ENCODE measurements at places on chromosomes 12 and 14.
A peak's percentile ranks its signal among the peaks of the same experiment; 100 is the strongest.

DNA sequence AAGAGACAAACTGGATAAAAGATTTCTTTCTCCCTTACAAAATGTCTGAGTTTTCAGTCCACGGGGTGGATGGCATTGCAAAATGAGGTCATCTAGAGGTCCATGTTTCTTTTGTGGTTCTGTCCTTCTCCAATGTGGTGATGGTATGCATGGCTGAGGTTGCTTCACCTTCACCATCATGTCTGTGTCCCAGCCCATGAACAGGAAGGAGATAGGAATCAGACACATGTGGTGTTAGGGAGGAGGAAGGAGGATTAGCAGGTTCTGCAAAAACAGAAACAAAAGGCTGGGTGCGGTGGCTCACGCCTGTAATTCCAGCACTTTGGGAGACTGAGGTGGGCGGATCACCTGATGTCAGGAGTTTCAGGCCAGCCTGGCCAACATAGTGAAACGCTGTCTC lies 11.0 kb upstream of the AEBP2 start:
- no peak for DNase-seq

DNA sequence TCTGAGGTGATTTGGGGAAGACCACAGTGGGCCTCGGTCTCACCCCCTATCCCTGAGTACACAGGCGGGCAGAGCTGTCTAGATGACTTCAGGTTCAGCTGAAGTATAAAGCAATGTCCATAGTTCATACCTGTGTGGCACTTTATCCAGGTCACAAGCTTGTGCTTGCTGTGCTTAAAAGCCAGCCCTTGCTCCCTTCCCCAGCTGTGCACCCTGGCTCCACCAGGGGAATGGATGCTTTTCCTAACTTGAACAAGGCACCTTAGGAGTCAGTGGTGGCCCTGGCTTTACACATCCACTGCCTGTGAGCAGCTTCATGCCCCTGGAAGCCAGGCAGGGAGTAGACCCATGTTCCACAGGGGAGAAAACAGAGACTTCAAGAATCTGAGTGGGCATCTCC lies 5.5 kb downstream of the CARMIL3 start:
- DNase-seq, result no peak

- no peak for DNase-seq
Observed at GRCh38 chr14:59294662-59294992, 106.2 kb downstream of the DAAM1 start.

- DNase-seq, result no peak
Observed at GRCh38 chr12:62789851-62790250, 145.1 kb downstream of the PPM1H start.

GRCh38 chr14:93004699-93005082 lies 81.7 kb downstream of the CHGA start:
- DNase-seq, result no peak

DNA sequence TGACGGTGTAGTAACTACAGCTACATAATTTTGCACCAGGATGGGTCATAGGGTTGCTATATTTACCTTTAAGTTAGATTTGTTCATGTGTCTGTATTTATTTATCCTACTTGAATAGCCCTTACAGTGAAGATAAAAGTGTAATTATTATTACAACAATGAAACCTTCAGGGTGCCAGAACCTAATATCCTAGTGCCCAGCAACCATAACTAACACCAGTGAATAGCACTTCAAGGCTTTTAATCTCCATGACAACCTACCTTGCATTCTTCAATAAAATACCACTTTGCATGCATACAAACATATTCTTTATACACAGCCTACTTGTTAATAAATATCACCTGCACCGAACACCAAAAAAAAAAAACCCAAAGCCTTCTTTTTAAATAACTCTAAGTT lies 58.7 kb upstream of the G2E3 start:
- DNase-seq, result peak; percentile 85

DNA sequence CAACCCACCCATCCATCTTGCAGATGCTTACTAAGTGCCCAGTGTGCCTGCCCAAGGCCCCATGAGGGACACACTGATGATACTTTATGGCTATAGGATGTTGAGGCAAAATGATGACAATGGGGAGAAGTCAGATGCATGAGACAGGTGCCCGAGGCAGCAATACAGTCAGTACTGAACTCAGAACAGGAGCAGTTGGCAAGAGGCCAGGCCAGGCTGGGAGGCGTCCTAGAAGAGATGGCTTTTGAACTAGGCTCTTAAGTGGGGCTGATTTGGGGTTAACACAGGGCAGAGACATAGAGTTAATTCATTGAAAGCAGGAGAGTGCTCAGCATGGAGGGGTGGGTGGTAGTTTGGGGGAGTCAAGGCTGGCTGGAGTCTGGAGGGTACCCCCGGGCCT lies 15.6 kb downstream of the PLBD2 start:
- DNase-seq, result no peak

DNA sequence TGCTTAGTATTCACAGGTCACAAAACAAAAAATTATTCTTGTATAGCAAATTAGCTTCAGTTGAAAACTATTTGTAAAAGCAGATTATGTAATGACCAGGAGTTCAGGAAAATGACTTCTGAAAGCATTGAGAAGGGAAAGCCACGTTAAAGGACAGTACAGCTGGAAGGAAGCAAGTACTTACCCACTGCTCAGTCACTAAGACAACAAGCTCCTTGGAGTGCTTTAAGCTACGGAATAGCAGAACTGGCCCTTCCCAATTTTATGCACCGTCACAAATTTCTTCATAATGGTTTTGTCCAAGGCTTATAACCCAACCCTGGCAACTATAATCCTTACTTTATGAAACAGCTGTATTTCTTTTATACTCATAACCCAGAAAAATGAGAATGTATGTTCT lies 13.0 kb upstream of the SNAPC1 start:
- no peak for DNase-seq

DNA sequence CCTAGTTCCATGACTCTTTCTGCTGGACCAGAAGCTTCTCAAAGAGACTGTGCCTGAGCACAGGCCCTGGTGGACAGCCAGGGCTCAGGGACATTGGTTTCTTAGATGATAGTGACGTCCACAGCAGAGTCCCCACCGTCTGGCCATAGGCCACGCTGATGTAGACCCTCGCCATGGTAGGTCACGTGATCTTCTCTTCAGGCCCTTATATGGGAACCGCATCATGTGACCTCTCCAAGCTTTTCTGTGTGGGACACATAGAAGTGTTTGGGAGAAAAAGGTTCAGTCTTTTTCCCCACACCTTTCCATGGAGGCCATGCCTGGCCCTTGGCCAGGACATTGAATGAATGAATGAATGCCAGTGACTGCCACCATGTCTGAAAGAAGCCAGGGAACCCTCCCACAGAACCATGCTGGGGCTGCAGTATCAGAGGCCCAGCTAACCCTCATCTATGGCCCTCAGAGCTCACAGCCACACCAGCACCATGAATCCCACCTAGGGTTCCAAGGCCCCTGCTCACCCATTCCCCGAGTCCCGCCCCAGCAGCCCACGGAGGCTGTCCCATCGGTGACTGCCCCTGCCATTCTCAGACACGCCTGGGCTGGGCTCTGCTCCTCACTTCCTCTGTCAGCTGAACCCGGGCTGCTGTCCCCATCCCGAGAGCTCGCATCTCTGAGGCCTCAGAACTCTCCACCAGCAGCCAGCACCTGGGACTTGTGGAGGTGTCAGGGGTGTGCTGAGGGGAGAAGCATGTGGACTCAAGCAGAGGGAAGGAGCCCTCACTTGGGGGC lies 292.1 kb downstream of the ADGRD1 start:
- DNase-seq, result no peak

DNA sequence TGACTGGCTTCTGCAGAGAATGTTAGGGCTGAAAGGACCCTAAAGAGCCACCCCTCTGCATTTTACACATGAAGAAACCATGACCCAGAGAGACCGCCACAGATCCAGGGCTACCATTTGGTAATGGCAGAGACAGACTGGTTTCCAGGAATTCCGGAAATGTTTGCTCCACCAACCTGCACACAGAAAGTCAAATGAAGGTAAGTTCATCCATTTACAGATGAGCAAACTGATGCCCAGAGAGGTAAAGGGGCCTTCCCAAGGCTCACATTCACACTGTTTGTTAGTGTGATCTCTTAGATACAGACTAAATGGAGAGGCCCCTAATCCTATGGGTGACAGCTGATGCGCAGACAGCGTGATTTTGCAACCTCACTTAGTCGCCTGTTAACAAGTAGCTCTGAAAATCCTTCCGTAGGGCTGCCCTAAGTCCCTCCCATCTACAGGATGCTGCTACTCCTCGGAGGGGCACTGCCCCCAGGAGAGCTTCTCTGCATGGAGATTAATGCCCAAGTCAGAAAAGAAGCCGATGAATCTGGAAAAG lies 33.8 kb downstream of the ZFP36L1 start:
- no peak for DNase-seq

DNA sequence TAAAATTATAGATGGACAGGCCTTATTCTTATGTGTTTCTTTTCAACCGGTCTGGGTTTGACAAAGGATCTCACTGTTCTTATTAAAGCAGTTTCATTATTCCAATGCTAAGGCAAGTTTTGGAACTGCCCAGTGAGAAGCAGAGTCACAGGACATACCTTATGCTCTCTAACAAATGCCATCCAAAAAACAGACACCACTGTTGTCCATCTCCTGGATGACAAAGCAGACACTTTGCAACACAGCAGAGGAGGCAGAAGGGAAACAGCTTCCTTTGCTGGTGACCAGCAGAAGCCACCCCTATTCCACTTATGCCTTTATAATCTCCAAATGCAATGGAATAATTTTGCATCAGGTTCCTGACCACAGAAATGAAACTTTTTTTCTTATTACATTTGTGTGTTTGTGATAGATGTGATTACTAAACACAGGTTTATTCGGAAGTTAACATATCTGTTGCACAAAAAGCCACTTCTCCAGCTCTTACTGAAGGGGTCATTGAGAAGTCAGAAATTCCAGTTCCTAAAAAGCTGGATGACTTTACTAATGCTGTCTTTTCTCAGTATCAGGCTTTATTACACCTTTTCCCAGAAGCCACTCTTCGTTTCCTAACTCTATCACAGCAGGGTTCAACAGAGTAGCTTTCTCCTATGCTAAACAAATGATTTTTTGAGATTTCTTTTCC lies 115.6 kb downstream of the BTG1 start:
- DNase-seq, result no peak

DNA sequence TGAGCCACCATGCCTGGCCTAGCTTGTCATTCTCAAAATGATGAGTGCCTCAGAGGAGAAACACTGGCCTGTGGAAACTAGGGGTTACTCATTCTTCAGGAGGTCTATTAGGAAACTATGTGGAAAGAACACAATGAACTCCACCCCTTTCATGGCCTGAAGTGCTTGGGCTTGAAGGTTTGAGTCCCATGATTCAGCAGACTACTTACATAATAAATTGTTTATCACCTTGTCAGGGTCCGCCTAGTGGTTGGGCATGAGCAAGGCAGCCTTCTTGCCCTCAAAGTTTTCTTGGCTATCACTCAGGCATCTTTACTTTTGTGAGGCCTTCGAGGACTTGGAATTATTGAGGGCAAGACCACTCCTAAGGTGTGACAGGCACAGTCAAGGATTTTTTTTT lies 251.2 kb downstream of the ACSS3 start:
- DNase-seq, result no peak

GRCh38 chr12:2974560-2974971 lies 15.4 kb downstream of the TEAD4 start:
- DNase-seq, result no peak

DNA sequence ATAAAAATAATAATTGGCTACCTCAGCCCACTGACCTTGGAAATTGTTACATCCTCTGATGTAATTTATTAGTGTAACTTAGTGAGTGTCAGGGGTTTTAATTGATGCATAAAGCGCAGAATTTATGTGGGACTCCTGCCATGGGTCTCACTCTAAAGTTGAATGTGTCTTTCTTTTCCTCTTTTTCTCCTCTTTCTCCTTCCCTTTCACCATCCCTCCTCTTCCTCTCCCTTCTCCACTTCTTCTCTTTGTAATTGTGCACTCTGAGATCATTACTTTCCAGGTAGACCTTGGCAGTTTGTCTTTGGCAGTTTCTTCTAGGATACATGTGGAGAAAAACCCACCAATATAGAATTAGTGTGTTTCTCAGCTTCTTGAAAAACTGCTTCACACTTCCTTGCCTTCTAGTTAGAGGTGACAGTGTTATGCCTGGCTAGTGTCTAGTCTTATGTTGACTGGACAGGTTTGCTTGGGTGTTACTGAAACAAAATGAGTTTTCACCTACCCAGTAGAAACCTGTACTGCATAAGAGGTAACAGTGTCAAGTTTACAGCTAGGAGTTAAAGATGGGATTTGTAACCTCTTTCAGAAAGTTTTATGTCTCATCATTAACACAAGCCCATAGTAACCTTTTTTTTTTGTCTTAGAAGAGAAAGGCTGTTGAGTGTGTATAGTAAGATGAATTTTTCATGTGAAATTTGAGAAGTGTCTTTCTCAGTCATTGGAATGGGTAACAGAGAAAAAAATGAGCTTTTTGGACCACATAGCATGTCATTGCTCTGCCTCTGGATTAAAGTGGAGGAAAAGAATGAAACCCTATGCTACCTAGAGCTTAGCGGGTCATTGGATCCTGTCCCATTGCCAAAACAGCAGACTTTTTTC lies 18.6 kb downstream of the PELI2 start:
- DNase-seq, result no peak

DNA sequence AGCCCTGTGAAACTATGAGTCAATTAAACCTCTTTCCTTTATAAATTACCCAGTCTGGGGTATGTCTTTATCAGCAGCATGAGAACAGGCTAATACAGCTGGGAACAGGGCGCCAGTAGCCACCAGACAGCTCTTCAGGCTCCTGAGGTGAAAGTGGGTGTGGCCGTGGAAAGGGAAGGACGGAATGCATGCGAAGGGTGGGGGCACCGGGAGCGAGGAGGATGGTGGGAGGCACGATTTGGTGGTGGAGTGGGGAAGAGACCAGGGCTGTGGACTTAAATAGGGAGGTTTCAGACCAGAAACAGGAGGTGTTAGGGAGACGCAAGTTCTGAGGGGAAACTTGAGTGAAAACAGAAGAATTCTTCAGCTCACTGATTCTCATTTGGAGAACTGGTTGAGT lies 44.1 kb upstream of the CHST11 start:
- no peak for DNase-seq

DNA sequence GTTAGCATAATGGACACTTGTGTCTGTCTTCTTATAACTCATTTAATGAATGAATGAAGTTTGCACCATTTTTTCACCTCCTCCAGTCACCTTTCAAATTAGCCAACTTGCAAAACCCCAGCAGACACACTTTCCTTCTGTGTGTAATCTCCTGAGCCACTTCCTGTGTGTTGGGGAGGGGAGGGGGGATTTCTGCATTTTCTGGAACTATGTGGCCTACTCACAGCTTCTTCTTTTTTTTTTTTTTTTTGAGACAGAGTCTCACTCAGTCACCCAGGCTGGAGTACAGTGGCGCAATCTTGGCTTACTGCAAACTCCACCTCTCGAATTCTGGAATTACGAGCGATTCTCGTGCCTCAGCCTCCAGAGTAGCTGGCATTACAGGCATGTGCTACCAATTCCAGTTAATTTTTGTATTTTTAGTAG lies 4.1 kb upstream of the SERPINA1 start:
- DNase-seq, result no peak

GRCh38 chr12:94037444-94037843 lies 110.9 kb upstream of the PLXNC1 start:
- DNase-seq, result no peak

- no peak for DNase-seq
Observed at GRCh38 chr12:53989227-53990113, 4.5 kb downstream of the HOXC10 start.

- DNase-seq, result no peak
Observed at GRCh38 chr14:93723001-93723400, 65.3 kb downstream of the PRIMA1 start.

GRCh38 chr14:66833816-66834215 lies 325.9 kb downstream of the GPHN start:
- no peak for DNase-seq

All from NCI-H1436 treated with DMSO at 0.1 percent for 48 hours (cell line).